ENCODE measurements at places on chromosomes 6 and 20.

- peak; percentile 79 for DNase-seq
These were observed 1.8 kb upstream of the KCNQ5 start for GRCh38 chr6:72619883-72620696.

- DNase-seq: no peak
These were observed 130.1 kb upstream of the DST start for GRCh38 chr6:56772737-56773184.

DNA sequence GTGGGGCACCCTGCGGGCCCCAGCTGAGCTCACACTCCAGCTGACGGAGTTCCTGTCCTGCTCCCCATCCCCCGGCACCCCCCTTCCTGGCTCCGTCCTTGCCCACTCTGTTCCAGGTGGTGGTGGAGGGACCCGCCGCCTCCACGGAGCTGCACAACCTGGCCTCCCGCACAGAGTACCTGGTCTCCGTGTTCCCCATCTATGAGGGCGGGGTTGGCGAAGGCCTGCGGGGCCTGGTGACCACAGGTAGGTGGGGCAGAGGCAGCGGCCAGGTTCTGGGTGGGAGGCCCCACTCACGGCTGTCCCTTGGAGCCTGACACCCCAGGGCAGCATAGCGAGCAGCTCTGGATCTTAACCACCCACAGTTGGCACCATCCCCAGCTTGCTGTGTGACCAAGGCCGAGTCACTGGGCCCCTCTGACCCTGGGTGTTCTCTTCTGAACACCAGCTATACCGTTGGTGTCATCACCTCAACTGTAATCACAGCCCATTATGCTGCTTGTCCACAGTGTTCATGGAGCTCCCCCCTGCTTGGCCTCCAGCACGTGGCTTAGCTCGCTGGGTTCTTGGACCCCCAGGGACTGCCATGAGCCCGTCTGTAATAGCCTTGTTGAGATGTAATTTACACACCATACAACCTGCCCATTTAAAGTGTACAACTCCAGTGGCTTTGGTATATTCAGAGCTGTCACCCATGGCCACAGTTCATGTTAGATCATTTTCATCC, 17.4 kb downstream of the COL20A1 start:
- no peak for DNase-seq

DNA sequence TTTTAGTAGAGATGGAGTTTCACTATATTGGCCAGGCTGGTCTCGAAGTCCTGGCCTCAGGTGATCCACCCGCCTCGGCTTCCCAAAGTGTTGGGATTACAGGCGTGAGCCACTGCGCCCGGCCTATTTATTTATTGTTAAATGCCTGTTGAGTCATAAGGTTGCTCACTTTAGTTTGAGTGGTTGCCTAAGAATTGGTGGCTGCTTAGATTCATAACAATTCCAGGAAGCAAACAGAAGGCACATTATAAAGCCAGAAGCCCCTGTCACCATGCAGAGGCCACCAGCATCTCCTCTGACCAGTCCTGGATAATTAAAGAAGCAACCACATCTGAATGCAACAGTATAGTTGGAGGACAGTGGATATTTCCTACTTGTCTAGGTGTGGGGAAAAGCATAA, 24.0 kb upstream of the ARMH2 start:
- no peak for DNase-seq

GRCh38 chr20:5570452-5570851, 179.7 kb upstream of the SHLD1 start:
- no peak for DNase-seq

DNA sequence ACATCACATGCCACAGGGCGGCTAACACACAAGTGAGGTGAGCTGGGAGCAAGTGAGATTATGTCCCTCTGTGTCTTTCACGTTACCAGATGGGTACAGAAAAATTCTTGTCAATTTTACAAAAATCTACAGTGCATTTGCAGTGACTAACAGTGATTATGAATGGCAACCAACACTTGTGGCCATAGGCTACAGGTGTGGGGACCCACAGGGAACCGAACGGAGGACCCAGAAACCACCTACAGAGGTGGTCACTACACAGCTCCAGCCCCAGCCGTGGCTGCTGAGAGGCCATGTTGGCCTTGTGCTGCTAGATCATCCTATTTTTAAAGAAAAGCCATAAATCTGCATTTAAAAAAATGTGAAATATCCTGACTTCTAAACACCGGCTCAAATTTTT, 50.2 kb downstream of the FYN start:
- no peak for DNase-seq

GRCh38 chr6:167682125-167682524, 144.6 kb upstream of the AFDN start:
- DNase-seq: no peak

DNA sequence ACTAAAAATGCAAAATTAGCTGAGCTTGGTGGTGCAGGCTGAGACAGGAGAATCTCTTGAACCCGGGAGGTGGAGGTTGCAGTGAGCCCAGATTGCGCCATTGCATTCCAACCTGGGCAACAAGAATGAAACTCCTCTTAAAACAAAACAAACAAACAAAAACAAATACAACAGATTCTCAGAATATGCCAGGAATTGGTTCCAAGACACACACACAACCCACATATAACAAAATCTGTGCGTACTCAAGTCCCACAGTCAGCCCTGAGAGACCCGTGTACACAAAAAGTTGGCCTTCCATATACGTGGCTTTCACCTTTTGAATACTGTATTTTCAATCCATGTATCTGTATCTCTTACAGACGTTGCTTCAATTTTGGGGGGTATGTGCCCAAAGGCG, 98.9 kb upstream of the MARCKS start:
- no peak for DNase-seq

DNA sequence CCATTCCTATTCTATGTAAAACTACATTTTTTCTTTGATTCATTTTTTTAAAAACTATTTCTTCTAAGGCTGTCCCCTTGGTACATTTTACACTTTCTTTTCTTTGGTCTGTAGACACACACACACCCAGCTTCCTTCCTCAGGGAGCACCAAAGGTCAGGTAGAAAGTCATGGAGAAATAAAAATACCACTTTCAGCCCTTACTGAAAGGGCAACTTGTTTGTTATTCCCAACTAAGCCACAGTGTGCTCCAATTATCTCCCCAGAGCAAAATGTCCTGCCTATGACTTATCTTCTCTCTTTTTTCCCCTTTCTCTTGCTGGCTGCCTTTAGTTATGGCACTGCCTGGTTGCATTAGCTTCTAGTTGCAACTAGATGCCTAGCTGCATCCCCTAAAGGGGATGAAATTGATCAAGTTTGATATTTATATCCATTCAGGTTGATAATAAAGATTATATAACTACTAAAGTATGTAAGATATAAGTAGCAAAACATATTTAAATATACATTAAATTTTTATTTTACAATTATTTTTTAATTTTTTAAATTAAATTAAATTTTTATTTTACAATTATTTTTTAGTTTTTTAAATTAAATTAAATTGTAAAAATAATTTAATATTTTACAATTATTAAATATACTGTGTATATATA, 21.6 kb upstream of the LRRC1 start:
- DNase-seq: no peak

- DNase-seq: no peak
These were observed 8.4 kb upstream of the DYNLRB1 start for GRCh38 chr20:34507702-34508413.
